ENCODE measurements at places on chromosomes 7 and 10.

- DNase-seq: no peak
These were observed 276.2 kb downstream of the USP6NL start for GRCh38 chr10:11335167-11335652.

DNA sequence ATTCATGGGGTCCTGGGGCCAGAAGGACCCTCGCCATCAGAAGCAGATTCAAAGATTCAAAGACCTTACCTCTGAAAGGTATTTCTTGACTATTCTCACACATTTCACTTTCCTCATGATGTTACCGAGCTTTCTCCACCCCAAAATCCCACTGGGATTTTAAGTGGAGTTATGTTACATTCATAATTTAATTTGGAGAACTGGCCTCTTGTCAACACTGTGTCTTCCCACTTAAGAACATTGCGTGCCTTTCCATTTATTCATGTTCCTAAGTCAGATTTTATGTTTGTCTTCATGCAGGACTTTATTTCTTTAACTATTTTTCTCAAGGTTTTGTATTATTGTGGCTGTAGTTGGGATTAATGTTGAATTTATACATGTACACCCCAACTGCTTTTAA, 123.5 kb upstream of the BMPER start:
- no peak for DNase-seq

GRCh38 chr10:60490013-60490412, 100.3 kb upstream of the ANK3 start:
- no peak for DNase-seq

DNA sequence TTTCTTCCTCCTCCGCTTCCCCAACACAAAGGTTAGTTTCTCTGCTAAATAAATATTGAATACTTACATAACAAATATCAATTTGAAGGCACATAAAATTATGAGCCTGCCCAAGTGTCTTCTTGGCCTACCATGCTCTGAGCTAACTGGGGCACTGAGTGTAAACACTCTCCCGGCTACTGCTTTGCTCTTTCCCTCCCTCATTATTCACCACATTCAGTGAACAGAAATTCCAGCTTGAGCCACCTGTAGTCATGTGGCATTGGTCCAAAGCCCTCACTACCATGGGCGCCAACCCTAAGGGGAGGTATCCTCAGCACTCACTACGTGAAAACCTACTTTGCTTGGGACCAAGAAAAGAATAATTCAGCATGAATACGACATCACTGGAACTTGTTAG, 409.0 kb downstream of the KCNMA1 start:
- DNase-seq: no peak

DNA sequence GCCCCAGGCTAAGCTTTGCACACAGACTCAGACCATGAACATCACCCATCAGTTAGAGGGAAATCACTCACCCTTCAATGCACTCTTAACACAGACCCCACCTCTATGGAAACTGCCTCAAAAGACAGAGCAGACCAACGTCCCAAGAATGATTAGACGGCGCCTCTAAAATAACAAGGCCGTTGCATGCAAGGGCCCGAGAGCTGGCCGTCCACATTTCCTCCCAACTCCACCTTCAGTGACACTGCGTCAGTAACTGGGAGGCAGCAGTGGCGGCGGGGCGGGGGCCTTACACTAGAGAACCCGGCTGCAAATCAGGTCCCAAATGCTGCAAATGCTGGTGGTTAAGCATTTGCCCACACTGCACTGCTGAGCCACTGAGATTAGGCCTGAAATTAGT, 115.0 kb downstream of the PTPRN2 start:
- DNase-seq: no peak

GRCh38 chr10:86164960-86165630, 201.5 kb downstream of the GRID1 start:
- no peak for DNase-seq

DNA sequence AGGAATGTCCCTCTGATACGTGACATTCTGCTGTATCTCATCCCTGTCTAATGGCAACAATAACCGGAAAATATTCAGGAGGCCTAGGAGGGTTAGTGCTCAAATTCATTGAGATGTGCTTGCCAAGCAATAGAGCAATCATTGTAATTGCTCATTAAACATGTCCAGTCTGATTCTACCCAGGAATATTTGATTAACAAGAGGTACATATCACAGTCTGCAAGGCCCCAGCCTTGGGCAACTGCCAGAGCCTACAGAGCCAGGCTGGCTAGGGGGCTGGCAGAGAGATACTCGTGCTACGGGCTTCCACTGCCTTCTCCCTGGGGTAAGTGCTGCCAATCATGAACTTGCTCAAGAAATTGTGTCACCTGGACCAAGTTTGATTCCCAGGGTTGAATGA, 99.1 kb downstream of the ALOX5 start:
- no peak for DNase-seq

GRCh38 chr7:73885433-73885974, 24.5 kb downstream of the TMEM270 start:
- no peak for DNase-seq

DNA sequence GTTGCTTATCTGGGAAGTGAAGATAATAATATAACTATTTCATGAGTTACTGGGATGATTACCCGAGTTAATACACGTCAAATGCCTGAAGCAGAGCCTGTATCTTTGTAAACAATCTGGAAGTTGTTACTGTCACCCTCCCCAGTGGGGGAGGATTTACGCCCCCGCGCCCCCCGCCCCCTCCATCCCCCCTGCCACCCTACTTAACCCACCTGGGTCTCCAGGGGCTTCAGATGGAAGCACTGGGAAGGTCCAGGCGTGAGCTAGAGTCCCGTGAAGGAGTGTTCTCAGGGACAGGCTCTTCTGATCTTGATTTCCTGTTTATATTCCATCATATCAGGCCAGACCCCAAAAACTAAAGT, 691 bp upstream of the PPA1 start:
- no peak for DNase-seq

GRCh38 chr10:50604049-50604640, 19.6 kb downstream of the SGMS1 start:
- no peak for DNase-seq

DNA sequence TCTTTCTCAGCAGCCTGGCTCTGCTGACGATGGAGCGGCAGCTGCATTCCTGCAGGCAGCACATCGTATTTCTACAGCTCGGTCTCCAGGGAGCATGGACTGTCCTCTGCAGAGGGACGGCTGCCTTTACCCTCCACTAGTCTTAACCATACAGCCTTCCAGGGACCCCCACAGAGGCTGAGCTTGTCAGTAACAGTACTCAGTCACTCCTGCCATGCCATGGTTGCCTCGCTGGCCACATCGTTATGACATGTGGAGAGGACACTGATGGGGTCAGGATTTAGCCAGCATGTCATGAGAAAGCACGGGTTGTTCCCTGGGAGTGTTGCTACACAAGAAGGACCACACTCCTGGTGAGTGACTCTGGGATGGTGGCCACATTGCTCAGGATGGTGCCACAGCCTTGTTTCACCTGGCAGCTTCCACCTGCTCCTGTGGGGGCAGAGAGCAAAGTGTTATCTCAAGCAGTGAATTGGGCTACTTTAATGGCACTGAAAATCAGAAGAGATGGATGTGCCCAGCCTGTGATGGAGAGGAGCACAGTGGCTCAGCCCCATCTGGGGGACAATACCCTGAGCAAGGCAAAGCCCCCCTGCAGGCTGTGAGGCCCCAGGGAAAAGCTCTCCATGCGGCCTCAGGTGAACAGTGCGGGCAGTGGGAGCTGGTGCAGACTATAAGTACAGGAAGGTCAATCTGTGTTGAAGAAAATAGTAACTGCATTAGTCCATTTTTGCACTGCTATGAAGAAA, 443.9 kb downstream of the TCERG1L start:
- no peak for DNase-seq

DNA sequence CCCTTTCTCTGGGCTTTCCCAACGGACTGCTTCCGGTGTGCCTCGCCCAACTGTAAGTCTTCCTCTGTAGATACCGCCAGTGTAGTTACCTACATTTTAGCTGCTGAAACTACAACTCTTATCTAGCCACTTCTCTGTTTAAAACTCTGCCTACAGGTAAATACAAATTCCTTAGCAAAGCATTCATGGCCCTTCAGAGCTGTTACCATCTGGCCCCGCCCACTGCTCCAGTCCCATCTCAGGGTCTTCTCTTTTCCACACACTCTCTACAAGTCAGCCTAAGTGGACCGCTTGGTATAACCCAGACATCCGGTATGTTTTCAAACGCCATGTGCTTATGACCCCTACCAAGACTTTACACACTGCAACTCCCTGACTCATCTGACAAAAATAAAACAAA, 41.0 kb upstream of the LAMB4 start:
- DNase-seq: no peak

DNA sequence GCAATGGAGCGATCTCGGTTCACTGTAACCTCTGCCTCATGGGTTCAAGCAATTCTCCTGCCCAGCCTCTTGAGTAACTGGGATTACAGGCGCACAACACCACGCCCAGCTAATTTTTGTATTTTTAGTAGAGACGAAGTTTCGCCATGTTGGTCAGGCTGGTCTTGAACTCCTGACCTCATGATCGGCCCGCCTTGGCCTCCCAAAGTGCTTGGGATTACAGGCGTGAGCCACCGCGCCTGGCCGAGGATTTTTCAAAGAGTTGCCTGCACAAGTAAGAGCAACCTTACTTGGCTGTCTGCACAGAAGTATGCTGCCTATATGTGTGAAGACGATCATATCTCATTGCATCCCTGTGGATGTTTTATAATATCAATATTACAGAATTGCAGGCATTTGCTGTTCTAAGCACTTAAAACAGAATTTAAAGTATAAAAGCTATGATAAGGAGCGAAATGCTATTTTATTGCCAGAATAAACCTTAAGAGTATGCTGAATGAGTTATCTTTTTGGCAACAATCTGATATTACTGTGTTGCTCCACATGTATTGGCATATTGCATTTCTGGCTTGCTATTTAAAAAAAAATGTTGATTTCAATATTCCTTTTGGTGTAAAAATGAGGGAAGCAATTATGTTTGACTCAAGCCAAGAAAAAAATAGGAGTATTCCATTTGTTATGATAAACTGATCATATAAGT, 379.4 kb upstream of the SEMA3D start:
- no peak for DNase-seq

DNA sequence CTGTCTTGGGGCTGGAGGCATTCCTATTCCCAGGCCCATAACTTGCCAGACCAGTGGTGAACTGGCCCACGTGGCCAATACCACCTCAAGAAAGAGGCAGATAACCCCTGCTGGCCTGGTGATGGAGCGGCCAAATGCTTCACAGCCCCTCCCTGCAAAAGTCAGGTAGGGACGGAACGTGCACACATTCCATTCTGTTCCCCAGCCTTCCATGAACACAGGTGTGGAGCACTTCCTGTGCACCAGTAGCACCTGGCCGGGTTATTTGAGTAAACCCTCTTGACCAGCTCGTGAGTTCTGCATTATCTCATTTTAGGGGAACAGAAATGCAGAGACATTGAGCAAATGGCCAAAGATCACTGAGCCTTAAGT, 134.4 kb downstream of the SH3PXD2A start:
- DNase-seq: no peak

GRCh38 chr10:33858326-33858725, 523.9 kb upstream of the NRP1 start:
- DNase-seq: no peak

DNA sequence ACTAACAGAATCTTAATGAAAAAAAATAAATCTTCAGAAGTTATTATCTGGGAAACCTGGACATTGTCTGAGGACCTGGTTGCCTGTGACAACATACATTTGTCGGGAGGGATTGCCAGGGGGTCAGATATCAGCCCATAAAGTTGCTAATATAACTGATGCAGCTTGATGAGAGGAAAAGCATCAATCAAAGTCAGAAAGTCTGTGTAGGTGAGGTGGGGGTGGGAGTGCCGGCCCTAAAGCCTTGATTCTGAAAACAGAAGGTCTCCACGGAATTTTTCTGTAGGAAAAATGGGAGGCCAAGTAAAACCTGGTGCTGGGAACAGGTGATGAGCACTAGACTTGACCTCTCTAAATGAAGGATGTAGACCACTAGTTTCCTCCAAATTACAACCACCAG, 281.8 kb downstream of the FGFR2 start:
- DNase-seq: no peak

DNA sequence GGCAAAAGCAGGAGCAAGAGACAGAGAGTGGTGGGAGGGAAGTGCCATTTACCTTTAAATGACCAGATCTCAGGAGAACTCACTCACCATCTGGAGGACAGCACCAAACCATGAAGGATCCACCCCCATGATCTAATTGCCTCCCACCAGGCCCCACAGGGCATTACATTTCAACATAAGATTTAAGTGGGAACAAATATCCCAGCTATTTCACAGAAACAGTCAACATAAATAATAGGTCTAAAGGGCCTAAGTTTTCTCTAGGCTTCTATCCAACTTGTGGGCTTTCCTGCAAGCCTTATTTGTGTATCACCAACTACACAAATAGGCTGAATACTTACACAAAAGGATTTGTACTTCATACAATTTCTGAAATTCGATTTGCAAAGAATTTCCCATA, 196.8 kb upstream of the POT1 start:
- DNase-seq: no peak

- no peak for DNase-seq
These were observed 145.7 kb downstream of the REEP3 start for GRCh38 chr10:63666836-63667383.

- DNase-seq: no peak
These were observed 23.9 kb upstream of the PLPP4 start for GRCh38 chr10:120433141-120433540.

DNA sequence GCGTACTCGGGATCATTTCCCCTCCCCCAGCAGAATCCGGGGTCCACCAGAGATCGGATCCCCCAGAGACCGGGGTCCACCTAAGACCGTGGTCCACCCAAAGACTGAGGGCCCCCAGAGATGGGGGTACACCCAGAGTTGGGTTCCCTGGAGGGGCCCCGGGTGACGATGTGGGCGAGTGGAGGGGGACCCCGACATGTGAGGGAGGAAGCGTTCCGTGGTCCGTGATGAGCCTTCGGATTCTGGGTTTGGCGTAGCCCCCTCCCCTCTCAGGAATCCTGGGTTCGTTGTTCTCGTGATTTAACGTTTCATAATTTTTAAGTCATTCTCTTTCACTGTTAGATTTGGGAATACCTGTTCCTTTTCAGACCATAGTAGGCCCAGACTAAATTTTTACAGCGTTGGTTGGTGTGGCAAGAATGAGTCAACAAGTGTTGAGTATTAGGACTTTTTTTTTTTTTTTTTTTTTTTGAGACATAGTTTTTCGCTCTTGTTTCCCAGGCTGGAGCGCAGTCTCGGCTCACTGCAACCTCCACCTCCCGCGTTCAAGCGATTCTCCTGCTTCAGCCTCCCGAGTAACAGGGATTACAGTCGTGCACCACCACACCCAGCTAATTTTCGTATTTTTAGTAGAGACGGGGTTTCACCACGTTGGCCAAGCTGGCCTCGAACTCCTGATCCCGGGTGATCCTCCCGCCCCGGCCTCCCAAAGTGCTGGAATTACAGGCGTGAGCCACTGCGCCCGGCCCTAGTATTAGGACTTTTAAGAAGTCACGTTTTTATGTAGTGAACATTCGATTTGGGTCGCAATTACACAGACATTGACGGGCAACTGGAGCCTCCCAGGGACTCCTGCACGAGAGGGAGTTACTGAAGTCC, 672 bp downstream of the GTPBP4 start:
- peak; percentile 34 for DNase-seq

GRCh38 chr7:7736671-7737070, 18.3 kb upstream of the RPA3 start:
- no peak for DNase-seq

- no peak for DNase-seq
These were observed 61.6 kb downstream of the LHPP start for GRCh38 chr10:124522933-124523871.
